Fibroblast of skin of right quadriceps (primary cell): ENCODE measurements at places on chromosomes 2 and 18.

- peak; percentile 18 for DNase-seq
Observed at GRCh38 chr18:62187543-62188510, 772 bp downstream of the RELCH start.

GRCh38 chr18:57353940-57354461 is 1.6 kb downstream of the ST8SIA3 start:
- peak; percentile 23 for DNase-seq

- DNase-seq: peak; percentile 62
Observed at GRCh38 chr2:1632002-1632348, 112.3 kb downstream of the PXDN start.

DNA sequence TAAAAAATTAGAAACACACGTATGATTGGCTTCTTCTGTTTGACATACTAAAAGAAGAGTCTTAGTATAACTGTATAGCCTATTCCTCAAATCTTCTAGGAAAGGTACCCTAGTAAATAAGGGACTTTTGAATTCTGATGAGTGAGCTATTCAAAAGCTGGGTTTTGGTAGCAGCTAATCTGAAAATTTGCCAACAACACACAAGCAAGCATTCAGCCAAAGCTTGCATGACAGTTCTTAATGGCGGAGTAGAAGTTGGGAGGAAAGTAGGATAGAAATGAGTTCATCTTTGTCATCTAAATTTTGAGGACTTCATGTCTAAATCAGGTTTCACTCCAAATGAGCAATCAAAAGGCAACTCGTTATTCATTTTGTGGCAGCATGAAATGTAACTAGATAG is 813.0 kb downstream of the MBD2 start:
- DNase-seq: no peak

DNA sequence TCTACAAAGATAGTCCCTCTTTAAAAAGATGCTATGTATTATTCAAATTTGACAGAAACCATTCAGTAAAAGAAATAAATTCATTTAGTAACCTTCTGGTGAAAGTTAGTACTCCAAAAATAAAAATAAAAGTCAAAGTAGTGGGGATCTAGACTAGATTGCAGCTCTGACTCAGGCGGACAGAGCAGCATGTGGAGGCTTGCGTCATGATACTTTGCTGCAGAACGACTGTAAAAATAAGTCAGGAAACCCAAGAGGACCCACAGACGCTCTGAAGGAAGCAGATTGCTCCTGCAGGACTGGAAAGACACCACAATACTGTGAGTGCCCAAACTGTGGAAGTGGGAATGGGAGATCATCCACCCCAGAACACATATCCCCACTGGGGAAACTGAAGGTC is 301.9 kb downstream of the RIT2 start:
- DNase-seq: no peak

- DNase-seq: no peak
Observed at GRCh38 chr2:231523451-231524285, 6.6 kb downstream of the NMUR1 start.

- peak; percentile 65 for DNase-seq
Observed at GRCh38 chr2:160510617-160511016, 17.0 kb upstream of the RBMS1 start.

DNA sequence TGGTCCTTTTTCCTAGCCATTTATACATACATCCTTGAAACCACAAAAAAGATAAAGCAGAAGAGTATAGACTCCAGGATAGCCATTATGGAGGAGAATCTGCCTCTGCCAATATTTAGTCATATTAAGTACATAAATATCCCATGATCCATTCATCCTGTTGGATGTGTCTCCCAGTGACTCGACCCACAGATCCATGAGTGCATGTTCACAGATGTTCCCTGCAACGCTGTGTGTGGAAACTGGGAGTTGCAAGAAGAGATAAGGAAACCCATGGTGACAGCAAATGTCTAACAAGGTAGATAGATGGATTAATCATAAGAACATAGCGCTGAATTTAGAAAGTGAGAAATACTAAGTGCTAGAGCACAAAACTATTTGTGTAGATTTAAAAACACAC is 34.5 kb downstream of the STK39 start:
- DNase-seq: peak; percentile 48

DNA sequence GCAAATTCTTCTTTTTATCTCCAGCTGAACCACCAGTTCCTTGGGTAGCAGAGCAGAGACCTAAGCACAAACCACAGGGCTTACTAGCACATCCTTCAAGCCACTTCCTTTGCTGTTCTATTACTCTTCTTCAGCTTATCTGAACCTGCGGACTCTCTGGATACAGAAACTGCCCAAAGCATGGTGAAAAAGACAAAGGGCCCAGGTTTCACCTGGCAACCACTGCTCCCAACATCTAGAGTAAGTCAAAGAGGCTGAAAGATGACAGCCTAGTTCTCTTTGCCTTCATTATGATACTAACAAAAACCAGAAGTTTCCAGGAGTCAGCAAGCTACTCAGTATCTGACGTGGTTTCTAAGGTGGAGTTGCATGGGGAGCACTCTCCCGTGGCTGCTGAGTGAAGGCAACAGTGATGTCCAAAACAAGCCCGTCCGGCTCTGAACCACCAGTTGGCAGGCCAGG is 43.4 kb downstream of the KANSL3 start:
- DNase-seq: no peak

DNA sequence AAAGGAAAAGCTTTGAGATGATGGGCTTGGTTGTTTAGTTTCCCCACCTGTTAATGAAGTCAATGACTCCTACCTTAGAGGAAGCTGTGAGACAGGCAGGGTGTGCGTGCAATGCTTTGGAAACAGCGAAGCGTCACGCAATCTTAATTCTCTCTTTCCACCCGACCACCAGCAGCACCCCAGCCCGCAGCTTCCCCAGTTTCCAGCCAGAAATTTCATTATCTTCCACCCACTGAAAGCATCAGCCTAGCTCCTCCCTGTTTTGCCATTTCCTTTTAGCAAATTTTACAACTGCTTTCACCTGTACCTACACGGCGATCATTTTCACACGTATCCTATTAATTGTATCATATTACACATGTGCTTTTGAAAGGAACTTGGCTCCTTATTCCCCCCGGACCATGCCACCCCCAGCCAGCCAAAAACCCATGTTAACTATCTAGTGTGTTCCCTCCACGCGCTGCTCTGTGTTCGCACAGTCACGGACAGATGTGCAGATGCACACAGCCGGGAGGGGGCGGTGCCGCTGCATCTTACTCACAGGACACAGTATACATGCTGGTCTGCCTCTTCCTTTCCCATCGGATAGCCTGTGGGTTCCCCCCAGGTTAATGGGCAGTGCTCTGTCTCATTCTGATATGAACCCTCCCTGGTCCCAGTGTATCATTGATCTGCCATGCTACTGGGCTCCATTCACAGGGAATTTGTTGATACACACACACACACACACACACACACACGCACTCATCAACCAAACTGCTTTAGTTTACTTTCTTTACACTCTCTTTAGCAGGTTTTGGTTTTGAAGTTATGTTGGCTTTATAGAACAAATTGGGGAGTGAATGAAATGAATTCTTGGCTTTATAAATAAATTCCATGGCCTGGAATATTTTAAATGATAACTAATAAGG is 22.4 kb downstream of the CYP27C1 start:
- peak; percentile 58 for DNase-seq

DNA sequence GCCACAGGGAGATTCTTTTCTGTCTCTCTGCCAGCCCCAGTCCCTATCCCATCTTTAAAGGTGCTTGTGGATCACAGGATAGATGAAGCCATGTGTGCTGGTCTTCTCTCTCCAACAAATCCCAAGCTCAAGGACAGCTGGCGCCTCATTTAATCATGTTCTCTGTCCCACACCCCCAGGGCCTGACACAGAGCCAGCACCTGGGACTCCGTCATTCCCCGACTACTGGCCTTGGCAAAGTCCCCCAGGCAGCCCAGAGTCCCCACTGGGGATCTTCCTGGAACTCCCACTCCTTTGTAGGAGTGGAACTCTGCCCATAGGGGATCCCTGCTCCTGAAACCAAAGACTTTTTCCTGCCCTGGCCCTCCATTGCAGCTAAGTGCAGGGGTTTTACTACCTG is 60.8 kb downstream of the MTHFD2 start:
- DNase-seq: no peak

- DNase-seq: no peak
Observed at GRCh38 chr2:199490049-199490448, 32.3 kb upstream of the SATB2 start.

- no peak for DNase-seq
Observed at GRCh38 chr2:199449455-199449854, 8.3 kb downstream of the SATB2 start.

GRCh38 chr2:178069551-178069950 is 3.0 kb downstream of the PDE11A start:
- DNase-seq: no peak

GRCh38 chr18:58570360-58571064 is 58.4 kb downstream of the ALPK2 start:
- no peak for DNase-seq

GRCh38 chr2:26464390-26465265 is 13.3 kb downstream of the OTOF start:
- no peak for DNase-seq

- DNase-seq: no peak
Observed at GRCh38 chr2:25169073-25169470, 692 bp upstream of the POMC start.

DNA sequence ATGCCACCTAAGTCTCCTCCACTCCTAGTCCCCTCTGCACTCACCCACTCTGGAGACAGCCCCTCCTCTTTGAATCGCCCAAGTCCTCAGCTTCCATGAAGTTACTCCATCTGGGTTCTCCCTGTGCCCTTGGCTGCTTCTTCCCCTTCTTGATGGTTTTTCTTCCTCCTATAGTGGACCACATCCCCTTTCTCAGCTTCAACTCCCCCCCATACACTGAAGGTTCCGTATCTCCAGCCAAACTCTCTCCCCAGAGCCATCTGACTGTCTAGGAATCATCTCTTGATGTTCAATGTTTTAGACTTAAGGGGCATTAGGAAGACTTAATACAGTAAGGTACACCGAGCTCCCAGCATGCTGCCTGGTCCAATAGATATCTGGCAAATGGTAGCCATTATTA is 39.6 kb downstream of the EMX1 start:
- no peak for DNase-seq

DNA sequence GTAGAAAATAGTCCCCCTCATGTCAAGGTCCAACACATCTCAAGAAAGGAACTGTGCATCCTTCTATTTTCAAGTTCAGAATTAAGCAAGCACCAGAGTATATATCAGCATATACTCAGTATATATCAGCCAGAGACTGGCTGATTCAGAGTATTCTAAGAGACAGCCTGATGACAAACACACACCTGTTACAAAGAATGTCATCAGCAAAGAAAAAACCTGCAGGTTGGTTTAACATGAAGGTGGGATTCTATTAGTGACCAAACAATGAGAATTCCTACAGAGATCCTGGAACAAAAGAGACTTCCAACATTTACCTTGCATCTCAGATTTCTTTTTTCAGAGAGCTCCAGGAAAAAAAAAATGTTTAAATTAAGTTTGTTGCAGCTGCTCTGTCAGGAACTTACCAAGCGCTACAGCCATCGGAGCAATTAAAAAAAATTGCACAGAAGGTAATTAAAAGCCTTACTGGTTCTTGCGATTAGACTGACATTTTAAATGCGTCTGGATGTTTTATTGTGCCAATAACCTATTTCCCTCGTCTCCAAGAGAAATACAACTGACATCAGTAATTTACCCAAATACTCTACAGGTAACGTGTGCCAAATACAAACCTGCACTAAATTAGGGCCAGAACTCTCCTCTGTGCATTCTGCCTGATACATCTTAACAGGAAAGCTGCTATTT is 218.1 kb downstream of the HNMT start:
- DNase-seq: no peak

- DNase-seq: no peak
Observed at GRCh38 chr2:167334146-167334742, 446.0 kb downstream of the XIRP2 start.

DNA sequence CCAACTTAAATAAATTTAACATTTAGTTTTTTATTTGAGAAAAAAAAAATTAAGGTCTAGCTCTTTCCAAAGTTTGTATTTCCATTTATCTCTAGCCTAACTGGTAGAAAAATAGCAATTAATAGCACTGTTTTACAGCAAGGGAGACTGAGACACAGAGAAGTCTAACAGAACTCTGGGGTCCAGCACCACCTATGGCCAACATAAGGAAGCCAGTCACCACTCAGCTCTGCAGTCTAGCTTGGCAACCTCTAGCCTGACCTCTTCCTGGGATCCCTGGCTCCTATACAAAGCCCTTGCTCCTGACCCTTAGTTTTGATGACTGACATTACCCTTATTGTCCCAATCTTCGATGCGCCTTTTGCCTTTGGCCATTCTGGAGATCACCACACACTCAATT is 114.1 kb upstream of the TLK1 start:
- no peak for DNase-seq

DNA sequence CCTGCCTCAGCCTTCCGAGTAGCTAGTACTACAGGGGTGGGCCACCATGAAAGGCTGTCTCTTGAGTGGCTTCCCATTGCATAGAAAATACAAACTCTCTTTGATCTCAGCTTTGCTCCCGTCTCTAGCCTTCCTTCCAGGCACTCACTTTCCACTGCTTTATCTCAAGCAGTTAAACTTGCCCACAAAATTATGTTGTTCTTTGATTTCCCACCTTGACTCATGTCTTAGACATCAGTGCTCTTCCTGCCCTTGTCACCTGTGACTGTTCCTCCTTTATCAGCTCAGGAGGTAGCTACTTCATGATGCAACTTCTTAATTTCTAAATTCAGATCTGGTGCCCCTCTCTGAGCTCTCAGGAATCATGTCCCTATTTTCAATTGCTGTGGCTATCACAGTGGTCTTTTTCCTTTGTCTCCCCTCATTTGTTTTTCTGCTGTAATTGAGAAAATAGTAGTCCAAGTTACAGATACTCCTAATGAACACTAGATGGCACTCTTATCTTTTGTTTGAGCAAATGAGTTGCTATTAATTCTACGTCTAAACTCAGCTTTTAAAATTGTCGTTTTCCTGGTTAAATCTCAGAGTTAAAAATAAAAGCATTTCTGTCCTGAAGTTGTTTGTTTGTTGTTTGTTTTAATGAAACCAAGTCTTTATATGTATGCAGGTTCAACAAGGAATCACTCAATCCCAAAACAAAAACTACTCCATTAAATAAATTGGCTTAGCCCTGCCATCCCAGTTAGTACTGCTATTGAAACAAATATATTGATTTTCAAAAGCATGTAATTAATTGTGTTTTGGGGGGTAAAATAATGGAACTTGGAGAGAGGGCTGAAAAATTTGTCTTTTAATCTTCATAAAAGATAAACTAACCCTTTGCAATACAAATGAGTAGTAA is 46.9 kb upstream of the GREB1L start:
- DNase-seq: peak; percentile 35

DNA sequence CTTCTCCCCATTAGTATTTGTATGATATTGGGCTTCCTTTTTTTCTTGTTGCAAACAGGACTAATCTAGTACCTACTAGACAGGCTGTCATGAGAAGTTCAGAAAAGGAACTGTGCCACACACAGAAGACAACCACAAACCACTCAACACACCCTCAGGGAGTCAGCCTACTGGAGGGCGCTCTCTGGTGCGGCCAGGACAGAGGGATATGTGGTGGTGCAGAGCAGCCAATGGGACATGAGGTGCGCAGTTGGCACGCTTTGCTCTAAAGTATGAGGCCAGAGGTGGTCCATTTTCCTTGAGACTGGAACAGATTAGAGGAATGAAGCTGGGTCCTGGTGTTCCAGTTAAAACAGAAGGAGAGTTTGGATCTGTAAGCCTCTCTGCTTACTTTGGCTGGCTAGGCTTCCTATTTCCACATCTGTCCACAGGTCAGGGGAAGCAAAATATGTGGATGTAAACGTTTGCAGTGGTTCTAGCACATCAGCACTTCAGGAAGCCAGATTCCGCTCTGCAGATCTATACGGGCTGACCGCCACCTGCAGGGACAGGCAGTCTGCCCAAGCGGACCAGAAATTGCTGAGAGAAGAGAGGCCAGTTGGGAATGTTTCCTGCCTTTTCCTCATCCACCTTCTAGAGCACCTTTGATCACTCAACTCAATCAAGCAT is 114.1 kb downstream of the GFPT1 start:
- DNase-seq: no peak
